ENCODE measurements at places on chromosomes 11 and 22. TPM values are rescaled to one million over a fixed set of nuclear protein-coding genes. Genes with fewer than 3 reads are reported as not detected.

- DNase-seq, result no peak
- H3K36me3 ChIP-seq, result no peaks in the 10 kb centered on the region
- H3K27me3 ChIP-seq, result no peaks in the 10 kb centered on the region
- H3K27ac ChIP-seq, result no peak overlapping the region
- H3K4me3 ChIP-seq, result no peak overlapping the region
Observed at GRCh38 chr22:38799265-38800002, 5.5 kb upstream of the DNAL4 start.

GRCh38 chr11:61390161-61390560 is 2.2 kb upstream of the TMEM216 start:
- H3K4me1 ChIP-seq, result peaks cover 33% of the 10 kb centered on the region
- no peaks in the 10 kb centered on the region for H3K36me3 ChIP-seq
- no peak overlapping the region for H3K4me3 ChIP-seq
- no peak for DNase-seq
- H3K27ac ChIP-seq, result no peak overlapping the region

DNA sequence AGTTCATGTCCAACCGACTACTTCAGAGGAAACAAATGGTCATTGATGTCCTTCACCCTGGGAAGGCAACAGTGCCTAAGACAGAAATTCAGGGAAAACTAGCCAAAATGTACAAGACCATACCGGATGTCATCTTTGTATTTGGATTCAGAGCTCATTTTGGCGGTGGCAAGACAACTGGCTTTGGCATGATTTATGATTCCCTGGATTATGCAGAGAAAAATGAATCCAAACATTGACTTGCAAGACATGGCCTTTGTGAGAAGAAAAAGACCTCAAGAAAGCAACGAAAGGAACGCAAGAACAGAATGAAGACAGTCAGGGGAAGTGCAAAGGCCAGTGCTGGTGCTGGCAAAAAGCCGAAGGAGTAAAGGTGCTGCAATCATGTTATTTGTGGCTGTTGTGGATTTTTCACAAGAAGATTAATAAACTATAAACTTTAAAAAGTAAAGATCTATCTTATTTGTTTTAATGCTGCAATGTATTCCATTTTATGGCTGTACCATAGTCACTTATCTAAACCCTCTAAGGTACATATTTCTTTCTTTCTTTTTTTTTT is 20.1 kb upstream of the HIPK3 start:
- no peak overlapping the region for H3K27ac ChIP-seq
- no peak for DNase-seq
- H3K4me3 ChIP-seq, result no peak overlapping the region
- no peaks in the 10 kb centered on the region for H3K36me3 ChIP-seq
- H3K27me3 ChIP-seq, result no peaks in the 10 kb centered on the region

- DNase-seq, result no peak
- H3K27ac ChIP-seq, result no peak overlapping the region
- no peaks in the 10 kb centered on the region for H3K36me3 ChIP-seq
- H3K4me1 ChIP-seq, result peaks cover 24% of the 10 kb centered on the region
- H3K4me3 ChIP-seq, result no peak overlapping the region
Observed at GRCh38 chr11:75265851-75266531, 25.4 kb downstream of the TPBGL start.

- H3K36me3 ChIP-seq, result no peaks in the 10 kb centered on the region
- H3K4me1 ChIP-seq, result no peaks in the 10 kb centered on the region
- DNase-seq, result no peak
- H3K4me3 ChIP-seq, result no peak overlapping the region
- no peaks in the 10 kb centered on the region for H3K27me3 ChIP-seq
Observed at GRCh38 chr11:68373189-68373814, 60.9 kb downstream of the LRP5 start.

DNA sequence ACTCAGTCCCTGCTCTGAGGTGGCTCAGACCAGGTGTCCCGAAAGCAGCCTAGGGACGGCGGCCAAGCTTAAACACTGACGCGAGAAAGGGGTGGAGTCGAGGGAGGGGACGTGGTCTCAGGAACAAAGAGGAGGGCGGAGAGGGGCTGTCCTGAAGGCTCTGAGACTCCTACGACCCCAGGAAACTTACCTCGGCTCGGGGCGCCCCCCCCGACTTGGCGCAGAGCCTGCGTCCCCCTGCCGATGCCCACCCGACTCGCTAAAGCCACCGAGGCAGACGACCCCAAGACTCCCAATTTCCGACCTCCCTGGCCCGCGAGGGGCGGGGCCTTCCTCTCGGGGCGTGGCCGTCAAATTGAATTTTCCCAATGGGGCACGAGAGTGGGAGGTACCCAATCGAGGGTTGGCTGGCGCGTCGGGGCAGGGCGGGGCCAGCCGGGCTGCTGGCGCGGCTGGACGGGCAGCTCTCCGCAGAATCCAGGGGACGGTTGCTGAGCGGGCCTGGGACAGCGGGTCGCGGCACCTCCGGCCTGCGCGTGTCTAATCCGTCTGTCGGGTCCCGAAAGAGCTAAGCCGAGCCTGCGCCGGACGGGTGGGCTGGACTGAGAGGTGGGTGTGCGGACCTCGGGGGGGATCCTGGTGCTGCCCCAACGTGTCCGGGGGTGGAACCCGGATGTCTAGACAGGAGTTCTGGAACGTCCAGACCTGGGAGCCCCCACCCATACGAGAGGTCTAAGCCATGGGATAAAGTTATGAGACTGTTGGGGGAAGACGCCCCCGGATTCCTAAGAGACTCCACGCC is at the start of gene SMTN:
Gene SMTN (plus strand): TSS at position 471 of the 802 bp plus-strand sequence. CDS start 1,941 bp downstream, outside the sequence.
- peak within 1 kb of the TSS; percentile 25 for H3K27ac ChIP-seq
- DNase-seq, result peak; percentile 86
- H3K36me3 ChIP-seq, result no peaks in the 10 kb centered on the region
- H3K27me3 ChIP-seq, result no peaks in the 10 kb centered on the region

- H3K4me1 ChIP-seq, result no peaks in the 10 kb centered on the region
- H3K4me3 ChIP-seq, result no peak overlapping the region
- no peak for DNase-seq
- H3K36me3 ChIP-seq, result no peaks in the 10 kb centered on the region
Observed at GRCh38 chr11:99268886-99269285, 248.1 kb downstream of the CNTN5 start.

DNA sequence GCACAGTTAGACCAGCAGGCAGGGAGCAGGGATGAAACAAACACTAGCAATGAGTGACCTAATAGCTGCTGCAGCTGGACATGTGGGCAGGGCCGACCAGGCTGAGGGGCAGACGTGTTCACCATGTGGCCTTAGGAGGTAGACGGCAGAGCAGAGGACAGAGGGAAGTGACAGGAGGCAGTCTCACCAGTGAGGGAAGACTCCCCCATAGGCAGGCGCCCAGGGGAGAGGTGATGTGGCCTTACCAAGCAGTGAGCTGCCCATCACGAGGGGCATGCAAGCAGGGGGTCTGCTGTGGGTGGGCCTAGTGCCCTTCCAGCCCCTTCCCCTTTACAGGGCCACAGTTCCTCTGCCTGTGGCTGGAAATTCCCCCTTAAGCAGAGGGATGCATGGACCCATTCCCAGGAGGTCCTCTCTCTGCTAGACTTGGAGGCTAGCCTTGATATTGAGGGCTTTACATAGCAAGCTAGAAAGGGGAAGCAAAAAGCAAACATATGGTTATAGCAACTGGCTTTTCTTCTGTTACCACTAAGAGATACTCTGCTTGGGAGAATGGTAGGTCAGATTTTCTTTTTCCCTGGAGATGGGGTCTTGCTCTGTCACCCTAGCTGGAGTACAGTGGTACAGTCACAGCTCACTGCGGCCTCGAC is 67.6 kb downstream of the MPPED1 start:
- no peaks in the 10 kb centered on the region for H3K4me1 ChIP-seq
- no peaks in the 10 kb centered on the region for H3K27me3 ChIP-seq
- no peak overlapping the region for H3K4me3 ChIP-seq

DNA sequence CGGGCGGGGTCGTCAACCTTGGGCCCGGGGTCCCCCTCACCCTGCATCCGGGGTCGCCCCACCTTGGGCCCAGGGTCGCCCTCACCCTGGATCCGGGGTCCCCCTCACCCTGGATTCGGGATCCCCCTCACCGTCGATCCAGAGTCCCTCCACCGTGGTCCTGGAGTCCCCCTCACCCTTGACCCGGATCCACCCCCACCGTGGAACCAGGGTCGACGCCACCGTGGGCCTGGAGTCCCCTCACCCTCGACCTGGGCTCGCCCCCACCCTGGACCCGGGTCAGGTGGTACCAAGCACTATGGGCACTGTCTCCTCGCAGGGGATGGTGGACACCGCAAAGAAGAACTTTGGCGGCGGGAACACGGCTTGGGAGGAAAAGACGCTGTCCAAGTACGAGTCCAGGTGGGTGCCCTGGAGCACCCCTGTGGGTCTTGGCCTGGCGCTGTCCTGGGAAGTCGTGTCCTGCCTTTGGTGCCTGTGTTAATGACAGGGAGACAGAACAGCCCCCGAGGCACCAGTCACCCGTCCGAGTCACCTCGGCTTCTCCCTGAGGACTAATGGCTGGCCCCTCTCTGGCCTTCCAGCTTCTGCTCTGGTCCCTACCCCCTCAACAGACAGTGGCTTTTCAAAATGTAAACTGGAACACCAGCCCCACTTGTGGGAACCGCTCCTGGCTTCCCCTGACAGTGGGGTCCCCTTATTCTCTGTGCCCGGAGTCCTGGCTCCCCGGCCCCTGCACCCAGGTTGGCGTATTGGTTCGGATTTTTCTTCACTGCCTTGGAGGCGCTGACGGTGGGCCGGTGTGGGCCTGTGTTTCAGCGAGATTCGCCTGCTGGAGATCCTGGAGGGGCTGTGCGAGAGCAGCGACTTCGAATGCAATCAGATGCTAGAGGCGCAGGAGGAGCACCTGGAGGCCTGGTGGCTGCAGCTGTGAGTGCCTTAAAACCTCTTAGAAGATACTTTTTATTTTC is 762 bp downstream of the CRELD2 start:
- H3K27me3 ChIP-seq, result no peaks in the 10 kb centered on the region
- DNase-seq, result no peak
- peak overlapping the region; percentile 85 for H3K4me3 ChIP-seq
- H3K36me3 ChIP-seq, result peaks cover 12% of the 10 kb centered on the region

DNA sequence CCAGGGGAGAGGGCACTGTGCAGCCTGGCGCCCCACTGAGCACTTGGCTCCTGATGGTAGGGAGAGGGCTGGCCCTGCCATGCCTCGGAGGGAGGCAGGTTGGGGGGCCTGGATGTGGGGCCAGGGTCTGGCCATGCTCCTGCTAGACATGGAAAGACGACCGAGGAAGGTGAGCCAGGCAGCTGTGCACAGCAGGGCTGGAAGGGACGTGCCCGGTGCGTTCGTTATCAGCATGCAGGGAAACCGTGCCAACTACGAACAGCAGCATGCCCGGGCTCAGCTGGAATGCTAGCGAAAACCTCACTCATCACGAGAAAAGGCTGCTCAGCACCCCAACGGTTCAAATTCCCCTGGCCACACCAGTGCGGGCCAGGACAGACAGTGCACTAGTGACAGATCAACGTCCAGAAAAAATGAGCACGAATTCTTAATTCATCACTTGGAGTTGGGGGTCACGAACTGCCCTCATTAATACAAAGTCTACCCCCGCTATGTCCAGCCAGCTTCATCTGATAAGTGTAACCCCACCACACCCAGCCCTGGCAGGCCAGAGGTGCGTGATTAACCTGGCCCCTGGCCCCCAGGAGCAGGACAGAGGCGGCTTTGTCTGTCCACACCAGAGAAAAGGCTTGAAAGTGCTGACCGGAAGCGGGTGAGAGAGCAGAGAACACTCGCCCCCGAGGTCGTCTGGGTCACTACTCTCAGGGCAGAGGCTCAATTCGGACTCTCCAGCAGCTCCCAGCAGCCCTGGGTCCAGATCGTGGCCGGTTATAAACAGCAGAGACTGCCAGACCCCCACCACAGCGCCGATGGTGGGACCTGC is 84.2 kb downstream of the CELSR1 start:
- no peaks in the 10 kb centered on the region for H3K4me1 ChIP-seq
- H3K27ac ChIP-seq, result no peak overlapping the region
- H3K36me3 ChIP-seq, result no peaks in the 10 kb centered on the region
- DNase-seq, result no peak

DNA sequence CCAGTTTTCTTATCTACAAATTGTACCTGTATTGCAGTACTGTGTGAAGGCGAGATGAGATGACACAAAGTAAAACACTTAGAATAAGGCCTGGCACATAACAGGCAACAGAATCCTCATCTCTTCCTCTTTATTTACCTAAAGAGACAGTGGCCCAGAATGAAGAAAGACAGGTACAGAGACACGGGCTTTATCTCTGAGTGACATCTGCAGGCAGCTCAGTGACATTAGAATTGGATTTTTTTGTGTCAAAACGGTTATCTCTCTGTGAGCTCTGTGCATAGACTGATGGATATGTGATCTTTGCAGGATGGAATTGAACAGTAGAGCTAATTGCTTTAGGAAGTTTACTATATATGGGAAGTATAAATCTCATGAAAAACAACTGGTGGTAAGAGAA is 36.2 kb upstream of the TRPC6 start:
- no peaks in the 10 kb centered on the region for H3K4me1 ChIP-seq
- H3K27ac ChIP-seq, result no peak overlapping the region
- H3K4me3 ChIP-seq, result no peak overlapping the region
- no peak for DNase-seq
- H3K27me3 ChIP-seq, result no peaks in the 10 kb centered on the region

- no peaks in the 10 kb centered on the region for H3K36me3 ChIP-seq
- H3K4me1 ChIP-seq, result peaks cover 6% of the 10 kb centered on the region
- no peak for DNase-seq
- H3K27ac ChIP-seq, result no peak overlapping the region
- H3K27me3 ChIP-seq, result no peaks in the 10 kb centered on the region
Observed at GRCh38 chr11:77090373-77091111, 12.1 kb upstream of the OMP start.

- H3K27ac ChIP-seq, result no peak overlapping the region
- DNase-seq, result no peak
- H3K36me3 ChIP-seq, result no peaks in the 10 kb centered on the region
- H3K4me3 ChIP-seq, result no peak overlapping the region
- peaks cover 26% of the 10 kb centered on the region for H3K4me1 ChIP-seq
Observed at GRCh38 chr22:39898997-39899396, 1.9 kb upstream of the GRAP2 start.

DNA sequence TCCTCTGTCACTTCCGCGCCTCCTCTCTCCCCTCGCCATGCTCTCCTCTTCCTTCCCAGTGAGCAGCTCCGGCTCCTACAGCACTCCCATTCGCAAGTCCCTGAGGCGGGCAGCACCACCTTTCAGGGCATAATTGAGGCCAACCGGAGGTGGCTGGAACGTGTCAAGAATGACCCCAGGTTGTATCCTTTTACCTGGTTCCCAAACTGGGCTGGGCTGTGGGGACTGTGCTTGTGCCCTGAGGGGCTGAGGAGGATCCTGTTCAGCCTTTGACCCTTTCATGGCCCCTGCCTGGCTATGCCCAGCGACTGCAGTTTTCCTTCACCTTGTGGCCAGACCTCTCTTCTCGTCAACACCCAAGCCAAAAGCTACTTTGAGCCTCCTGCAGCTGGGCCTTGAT is 84.1 kb downstream of the CEP164 start:
- no peak overlapping the region for H3K27ac ChIP-seq
- no peak for DNase-seq
- peaks cover 16% of the 10 kb centered on the region for H3K36me3 ChIP-seq
- H3K4me3 ChIP-seq, result no peak overlapping the region
- H3K4me1 ChIP-seq, result no peaks in the 10 kb centered on the region

GRCh38 chr11:73976451-73977151 is 6.0 kb downstream of the UCP2 start:
- DNase-seq, result no peak
- H3K27me3 ChIP-seq, result no peaks in the 10 kb centered on the region
- H3K4me1 ChIP-seq, result peaks cover 92% of the 10 kb centered on the region
- H3K36me3 ChIP-seq, result peaks cover 64% of the 10 kb centered on the region
- peak overlapping the region; percentile 84 for H3K27ac ChIP-seq

Gene GAS2
- 3.0 TPM for polyA plus RNA-seq

Gene PITPNM1
- polyA plus RNA-seq, result 15.0 TPM

Gene ENTHD1
- 0.14 TPM for polyA plus RNA-seq

Gene PDE3B
- polyA plus RNA-seq, result 43.8 TPM

Gene RAG1
- 0.38 TPM for polyA plus RNA-seq

Gene GVQW3
- polyA plus RNA-seq, result 1.7 TPM

Gene FAM111B
- 0.44 TPM for polyA plus RNA-seq

Gene CENPM
- 14.1 TPM for polyA plus RNA-seq

Gene CNIH2
- polyA plus RNA-seq, result not detected

Measured in CD4-positive, alpha-beta memory T cell (primary cell).